ENCODE measurements at places on chromosomes 16 and 17. TPM values are rescaled to one million over a fixed set of nuclear protein-coding genes. Genes with fewer than 3 reads are reported as not detected.

C16orf82 gene
- polyA plus RNA-seq, result not detected

TRPV2 gene
- 3.1 TPM for polyA plus RNA-seq

WFDC1 gene
- 3.1 TPM for polyA plus RNA-seq

DNA sequence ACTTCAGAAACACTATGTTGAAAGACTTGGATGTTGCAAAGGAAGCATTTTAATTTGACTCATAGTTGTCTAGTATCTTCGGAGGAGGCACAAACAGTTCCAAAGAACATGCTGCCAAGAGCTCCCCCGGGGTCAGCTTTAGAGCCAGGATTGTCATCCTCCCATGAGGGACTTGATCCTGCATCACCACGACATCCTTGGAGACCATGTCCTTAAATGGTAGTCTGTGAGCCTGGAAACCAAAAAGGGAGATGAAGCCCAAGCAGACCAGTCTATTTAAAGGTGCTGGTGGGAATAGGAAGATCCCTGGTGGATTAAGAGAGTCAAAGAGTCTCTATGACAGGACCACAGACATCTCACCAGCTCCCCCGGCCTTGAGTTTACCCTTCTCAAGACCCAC is 33.3 kb upstream of the DYNLRB2 start:
- DNase-seq, result no peak

GRCh38 chr17:44187131-44187899 is 543 bp downstream of the TMUB2 start:
- DNase-seq, result no peak

DNA sequence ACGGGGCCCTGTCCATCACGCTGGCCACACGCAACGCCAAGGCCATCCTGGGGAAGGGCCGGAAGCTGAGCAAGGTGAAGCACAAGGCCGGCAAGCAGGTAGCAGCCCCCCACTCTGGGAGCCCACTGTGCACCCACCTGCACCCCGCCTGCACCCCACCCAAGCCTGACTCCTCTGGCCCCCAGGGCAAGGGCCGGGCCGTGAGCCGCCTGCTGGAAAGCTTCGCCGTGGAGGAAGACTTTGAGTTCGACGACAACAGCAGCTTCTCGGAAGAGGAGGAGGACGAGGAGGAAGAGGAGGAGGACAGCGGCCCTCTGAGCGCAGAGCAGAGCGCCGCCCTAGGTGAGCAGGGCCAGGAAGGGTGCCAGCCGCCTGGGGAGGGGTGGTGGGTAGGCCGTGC is 54.0 kb downstream of the ACTG1 start:
- DNase-seq, result no peak

DNA sequence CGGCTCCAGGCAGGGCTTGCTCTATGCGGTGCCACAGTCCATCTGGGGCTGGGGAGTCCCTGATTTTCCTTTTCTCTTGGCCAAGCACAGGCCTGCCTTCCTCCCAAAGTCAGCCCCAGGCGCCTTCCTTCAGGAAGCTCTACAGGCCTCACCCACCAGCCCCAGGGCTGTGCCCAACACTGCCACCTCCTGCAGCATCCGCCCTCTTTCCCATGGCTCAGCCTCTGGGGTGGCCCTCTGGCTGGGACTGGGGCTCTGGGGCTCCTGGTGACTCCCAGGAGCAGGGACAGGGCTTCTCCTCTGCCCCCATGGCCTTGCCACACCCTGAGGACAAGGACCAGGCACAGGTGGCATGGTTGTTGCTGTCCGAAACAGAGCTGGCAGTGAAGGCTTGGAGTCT is 817 bp downstream of the ITGB4 start:
- DNase-seq, result no peak

- no peak for DNase-seq
These were observed 963.1 kb upstream of the GOT2 start for GRCh38 chr16:59697236-59697635.

DNA sequence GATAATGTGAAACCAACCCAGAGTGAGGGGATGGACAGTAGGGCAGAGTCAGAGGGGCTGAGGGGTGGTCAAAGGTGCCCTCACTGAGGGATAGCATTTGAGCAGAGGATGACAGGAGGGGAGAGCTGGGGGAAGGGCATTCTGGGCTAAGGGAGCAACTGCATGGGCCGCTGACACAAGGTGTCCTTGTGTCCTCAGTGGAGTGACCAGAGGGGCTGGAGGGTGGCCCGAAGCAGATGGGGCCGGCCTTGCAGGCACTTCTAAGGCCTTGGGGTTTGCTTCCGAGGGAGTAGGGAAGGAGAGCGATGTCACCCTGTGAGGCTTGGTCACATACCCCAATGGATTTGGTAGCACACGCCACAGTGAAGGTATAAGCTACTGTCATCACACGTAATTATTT is 10.0 kb downstream of the NUBP1 start:
- DNase-seq, result no peak

GRCh38 chr17:65143889-65144604 is 6.9 kb downstream of the RGS9 start:
- no peak for DNase-seq

GRCh38 chr16:374616-374926 is 4.2 kb upstream of the MRPL28 start:
- DNase-seq, result no peak

DNA sequence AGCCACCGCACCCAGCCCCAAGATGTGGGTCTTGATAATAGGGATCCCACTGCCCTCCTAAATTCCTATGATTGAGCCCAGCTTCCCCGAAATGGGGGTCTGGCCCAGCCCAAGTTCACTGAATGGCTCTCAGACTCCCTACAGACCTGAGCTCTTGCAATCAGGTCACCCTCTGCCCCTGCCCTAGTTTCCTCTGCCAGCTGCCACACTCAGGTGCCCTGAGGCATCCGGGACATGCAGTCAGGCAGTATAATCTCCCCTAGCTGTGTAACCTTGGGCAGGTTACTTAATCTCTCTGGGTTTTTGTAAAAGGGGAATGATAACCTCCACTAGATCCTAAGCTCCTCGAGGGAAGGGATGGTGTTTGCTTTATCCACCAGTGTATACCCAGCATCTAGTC is 61.1 kb upstream of the TOB1 start:
- no peak for DNase-seq
